SW 1271 (cell line): ENCODE measurements at places on chromosomes 1 and 21.

GRCh38 chr1:59976194-59977074, 49.9 kb upstream of the CYP2J2 start:
- peak; percentile 18 for DNase-seq

- no peak for DNase-seq
Observed at GRCh38 chr21:39934895-39935294, 67.7 kb downstream of the PCP4 start.

DNA sequence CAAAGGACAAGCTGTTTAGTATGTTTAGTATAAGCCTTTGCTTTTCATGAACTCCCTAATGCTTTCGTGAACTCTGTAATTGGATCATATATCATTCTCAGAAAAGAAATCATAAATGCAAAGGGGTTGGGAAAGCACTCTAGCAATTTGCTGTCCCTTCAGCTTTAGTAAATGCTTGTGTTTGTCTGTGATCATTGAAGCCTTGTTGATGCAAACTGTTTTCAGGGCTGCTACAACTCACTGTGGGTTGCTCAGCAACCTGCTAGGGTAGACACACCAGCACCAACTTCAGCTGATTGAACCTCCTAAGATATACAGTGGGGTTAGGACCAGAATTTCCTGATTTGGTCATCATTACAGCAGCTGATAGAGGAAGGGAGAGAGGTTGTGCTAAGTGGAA, 95.0 kb downstream of the SGIP1 start:
- DNase-seq, result no peak

- no peak for DNase-seq
Observed at GRCh38 chr1:31198600-31198999, 41.1 kb downstream of the NKAIN1 start.

GRCh38 chr1:183505454-183506089, 33.3 kb downstream of the SMG7 start:
- no peak for DNase-seq

DNA sequence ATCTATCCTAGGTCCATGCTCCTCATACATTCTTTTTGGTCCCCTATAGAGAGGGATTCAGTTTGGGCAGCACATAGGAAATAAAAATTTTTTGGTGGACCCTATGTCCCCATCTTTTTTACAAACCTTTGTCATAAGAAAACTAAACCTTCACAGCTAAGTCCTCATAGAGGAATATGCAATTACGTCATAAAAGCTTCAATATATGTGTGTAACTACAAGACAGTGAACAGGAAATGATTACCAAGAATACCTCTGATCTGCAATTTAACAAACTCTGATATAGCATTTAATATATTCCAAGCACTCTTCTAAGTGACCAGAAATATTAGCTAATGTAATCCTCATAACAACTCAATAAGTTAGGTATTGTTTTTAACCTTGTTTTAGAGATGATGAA, 6.3 kb upstream of the DENND2C start:
- no peak for DNase-seq

- peak; percentile 70 for DNase-seq
Observed at GRCh38 chr1:204398197-204399125, 13.2 kb downstream of the PPP1R15B start.

DNA sequence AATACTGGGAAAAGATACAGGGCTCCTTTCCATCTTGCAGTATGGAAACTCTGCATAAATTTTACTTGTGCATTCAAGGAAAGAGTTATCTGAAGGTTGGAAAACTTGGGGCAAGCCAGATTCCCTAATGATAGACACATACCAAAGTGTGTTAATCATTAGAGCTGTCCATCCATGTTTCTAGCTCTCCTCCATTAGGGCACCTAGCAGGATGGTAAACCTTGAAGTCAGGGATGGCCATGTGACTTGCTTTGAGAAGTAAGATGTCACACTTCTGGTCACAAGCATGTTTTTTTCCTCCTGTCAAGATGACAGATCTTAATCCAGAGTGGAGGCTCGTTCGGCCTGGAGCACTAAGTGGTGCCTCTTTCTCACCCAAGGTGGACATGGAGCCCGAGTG, 241.9 kb upstream of the RUNX1 start:
- DNase-seq, result no peak

DNA sequence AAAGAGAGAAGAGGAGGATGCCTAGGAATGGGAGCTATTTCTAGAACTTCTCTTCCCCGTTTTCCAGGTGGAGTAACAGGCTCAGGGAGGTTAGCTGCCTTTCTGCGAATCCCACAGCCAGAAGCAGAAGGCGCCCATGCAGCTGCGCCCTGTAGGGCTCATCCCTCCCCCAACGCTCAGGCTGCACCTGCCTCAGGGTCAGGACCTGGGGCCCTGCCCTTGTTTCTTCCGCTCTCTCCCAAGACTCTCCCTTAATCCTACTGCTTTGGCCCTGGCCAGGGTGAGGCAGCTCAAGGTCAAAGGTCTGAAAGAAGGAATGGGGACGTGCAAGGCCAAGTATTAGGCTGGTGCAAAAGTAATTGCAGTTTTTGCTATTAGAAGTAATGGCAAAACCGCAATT, 30.5 kb upstream of the PADI2 start:
- no peak for DNase-seq

GRCh38 chr1:218139761-218140160, 145.3 kb upstream of the RRP15 start:
- DNase-seq, result no peak

- peak; percentile 22 for DNase-seq
Observed at GRCh38 chr1:19651141-19651737, 7.1 kb downstream of the NBL1 start.

GRCh38 chr1:153578936-153579335, 13.3 kb upstream of the S100A2 start:
- DNase-seq, result no peak

- DNase-seq, result no peak
Observed at GRCh38 chr1:115228191-115228590, 109.9 kb downstream of the NGF start.

- DNase-seq, result no peak
Observed at GRCh38 chr1:175394739-175395138, 202.2 kb upstream of the KIAA0040 start.

- DNase-seq, result no peak
Observed at GRCh38 chr1:34688006-34688741, 66.7 kb upstream of the GJB5 start.

GRCh38 chr1:243473227-243474135, 217.6 kb downstream of the SDCCAG8 start:
- no peak for DNase-seq

DNA sequence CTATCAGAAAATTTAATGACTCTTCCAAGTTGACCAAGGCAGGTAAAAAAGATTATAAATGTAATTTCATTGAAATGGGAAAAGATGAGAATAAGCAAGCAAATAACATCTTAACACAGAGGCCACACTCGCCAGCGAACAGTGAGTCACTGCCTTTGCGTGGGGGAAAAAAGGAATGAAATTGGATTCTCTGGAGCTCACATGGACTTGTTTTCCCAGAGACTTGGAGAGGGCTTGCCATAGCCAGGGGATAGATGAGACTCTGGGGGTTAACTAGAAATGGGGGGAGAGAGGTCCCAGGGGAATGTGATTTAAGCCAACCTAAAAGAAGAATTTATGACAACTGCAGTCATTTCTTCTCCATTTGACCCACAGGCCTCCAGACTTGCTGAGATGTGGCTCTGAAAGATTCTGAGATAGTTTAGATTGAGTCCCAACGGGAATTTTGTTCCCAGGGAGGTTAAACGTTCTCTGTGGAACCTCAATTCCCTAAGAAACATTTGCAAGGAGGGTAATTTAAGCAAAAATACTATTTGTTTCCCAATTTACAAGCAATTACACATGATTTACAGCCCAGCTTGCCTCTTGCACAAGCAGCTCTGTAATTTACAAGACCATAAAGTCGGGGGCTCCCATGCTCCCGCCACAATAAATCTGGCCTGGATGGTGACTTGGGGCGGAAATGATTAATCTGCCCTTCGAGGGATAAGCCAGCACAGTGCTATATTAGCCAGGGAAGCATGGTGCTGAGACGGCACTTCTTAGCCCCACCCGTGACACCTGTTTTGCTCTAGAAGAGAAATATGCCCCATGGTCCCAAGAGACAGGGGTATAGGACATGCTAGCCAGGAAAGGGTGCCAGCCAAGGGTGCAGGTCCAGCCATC, 68.8 kb downstream of the GRIK3 start:
- DNase-seq, result no peak

- DNase-seq, result no peak
Observed at GRCh38 chr1:26335774-26336476, 18.0 kb downstream of the CRYBG2 start.

GRCh38 chr1:161505686-161506085, 429 bp downstream of the FCGR2A start:
- DNase-seq, result no peak

DNA sequence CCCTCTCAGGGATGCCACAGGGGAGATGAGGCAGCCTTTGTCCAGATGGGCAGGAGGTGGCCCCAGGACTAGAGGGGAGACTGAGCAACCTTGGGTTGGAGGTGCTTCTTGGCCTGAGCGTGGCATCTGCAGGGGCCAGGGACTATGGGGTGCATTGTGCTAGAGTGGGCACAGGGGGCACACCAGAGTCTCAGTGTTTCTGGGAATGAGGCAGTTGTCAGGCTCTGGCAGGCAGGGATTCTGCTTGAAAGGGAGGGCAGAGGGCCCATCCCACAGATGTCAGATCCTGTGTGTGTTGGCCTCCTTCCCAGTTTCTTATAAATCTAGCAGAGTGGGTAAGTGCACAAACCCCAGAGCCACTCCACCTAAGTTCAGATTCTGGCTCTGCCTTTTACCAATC, 13.7 kb downstream of the LGR6 start:
- DNase-seq, result no peak

GRCh38 chr1:45272913-45273371, 53.8 kb upstream of the HPDL start:
- DNase-seq, result no peak

- DNase-seq, result no peak
Observed at GRCh38 chr1:231317306-231318014, 20.2 kb downstream of the EXOC8 start.

DNA sequence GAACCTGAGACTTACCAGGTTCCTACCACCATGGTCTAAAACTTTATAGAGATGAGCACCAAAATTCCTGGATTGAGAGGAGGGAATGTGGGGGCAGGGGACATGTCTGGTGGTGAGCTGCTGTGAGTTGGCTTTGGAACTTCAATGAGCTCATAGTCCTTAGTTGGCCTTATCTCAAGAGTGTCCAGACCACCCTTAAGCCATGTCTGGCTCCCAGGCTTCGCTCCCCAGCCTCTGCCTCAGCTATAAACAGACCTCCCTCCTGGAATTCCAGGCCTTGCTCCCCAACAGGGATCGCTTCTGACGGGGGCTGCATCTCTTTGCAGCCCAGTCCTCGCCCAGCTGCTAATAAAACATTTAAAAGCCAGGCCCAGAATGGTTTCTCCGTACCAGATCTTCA, 19.5 kb downstream of the ATF3 start:
- no peak for DNase-seq

DNA sequence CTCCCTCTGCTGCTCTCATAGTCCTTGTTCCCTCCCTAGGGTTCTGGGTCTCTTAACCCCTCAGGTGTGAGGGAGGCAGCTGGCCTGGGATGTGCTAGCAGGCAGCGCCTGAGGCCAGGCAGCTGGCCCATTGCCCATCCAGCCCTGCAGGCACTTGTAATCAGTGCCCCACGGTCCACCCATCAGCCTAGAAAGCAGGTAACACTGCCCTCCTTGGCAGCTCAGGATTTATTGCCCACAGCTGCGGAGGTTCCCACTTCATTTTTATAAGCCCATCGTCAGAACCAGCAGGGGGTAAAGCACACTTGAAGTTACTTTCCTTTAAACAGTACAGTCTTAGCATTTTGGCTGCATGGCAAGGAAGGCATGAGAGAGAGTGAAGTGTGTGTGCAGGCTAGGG, 70.6 kb downstream of the TMEM53 start:
- DNase-seq, result no peak

- peak; percentile 12 for DNase-seq
Observed at GRCh38 chr1:234208791-234209190, 164.5 kb upstream of the COA6 start.

- no peak for DNase-seq
Observed at GRCh38 chr21:16538405-16538804, 808.6 kb downstream of the USP25 start.

GRCh38 chr1:11823366-11824137, 17.6 kb downstream of the CLCN6 start:
- DNase-seq, result no peak

DNA sequence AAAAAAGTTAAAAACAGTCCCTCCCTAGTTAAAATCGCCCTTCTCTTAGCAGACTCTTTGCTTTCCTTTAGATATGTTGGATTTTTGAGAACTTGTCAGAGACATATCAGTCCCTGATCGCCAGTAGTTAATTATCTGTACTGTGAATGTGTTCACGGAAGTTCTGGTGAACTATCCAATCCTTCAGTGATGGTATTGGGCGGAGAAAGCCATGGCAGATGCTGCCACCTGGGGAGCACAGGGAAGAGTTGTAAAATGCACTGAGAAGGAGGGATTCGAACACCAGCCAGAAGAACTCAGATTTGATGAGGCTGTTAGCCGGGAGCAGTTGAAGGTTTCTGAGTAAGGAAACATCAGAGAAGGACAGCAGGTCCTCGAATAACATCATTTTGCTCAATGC, 17.5 kb upstream of the KIF14 start:
- no peak for DNase-seq

- DNase-seq, result no peak
Observed at GRCh38 chr1:15851210-15852035, 3.9 kb downstream of the SPEN start.

- no peak for DNase-seq
Observed at GRCh38 chr1:244573768-244574167, 79.2 kb upstream of the DESI2 start.

GRCh38 chr1:40612345-40612831, 53.1 kb downstream of the RIMS3 start:
- DNase-seq, result no peak

- DNase-seq, result no peak
Observed at GRCh38 chr1:162236201-162236600, 140.5 kb downstream of the SPATA46 start.

DNA sequence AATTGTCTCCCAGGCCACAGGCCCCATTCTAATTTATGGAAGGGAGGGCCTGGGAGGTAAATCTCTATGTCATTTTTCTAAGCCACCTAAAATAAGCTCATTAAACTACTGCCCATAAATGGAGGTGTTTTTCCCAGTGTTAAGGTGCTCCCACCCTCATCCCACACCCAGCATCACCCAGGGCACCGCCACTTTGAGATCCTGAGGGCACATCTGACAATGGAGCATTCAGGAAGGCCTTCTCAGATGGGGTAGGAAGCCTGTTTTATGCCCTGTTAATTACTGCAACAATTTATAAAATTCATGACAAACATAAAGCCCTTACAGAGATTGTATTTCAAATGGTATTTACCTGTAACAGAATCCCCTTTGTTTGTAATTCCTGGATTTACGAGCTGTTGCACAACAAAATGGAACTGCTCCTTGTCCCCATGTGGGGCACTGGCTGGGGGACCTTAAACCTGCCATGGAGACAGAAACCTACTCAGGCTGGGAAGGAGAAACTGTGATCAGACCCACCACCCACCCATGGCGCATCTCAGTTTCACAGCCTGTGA, 319.5 kb upstream of the USP24 start:
- no peak for DNase-seq

- no peak for DNase-seq
Observed at GRCh38 chr1:19057784-19058475, 101.5 kb upstream of the IFFO2 start.
